Left lobe of liver (tissue), 2 donors: ENCODE measurements at places on chromosomes 7 and 10.

DNA sequence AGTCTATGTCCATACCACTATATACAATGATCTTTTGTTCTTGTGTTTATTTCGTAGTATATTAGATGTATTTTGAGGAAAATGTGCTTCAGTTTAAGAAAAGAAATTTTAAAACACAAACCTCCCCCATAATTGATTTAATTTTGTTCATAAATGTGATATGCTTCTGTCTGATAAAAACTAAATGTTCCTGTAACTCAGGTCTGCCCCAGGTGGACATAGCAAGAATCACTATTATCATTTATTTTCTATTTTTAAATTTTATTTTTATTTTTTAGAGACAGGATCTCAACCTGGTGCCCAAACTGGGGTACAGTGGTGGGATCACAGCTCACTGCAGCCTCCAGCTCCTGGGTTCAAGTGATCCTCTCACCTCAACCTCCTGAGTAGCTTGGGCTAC is 43.2 kb downstream of the BEND7 start:
- no peak for DNase-seq

DNA sequence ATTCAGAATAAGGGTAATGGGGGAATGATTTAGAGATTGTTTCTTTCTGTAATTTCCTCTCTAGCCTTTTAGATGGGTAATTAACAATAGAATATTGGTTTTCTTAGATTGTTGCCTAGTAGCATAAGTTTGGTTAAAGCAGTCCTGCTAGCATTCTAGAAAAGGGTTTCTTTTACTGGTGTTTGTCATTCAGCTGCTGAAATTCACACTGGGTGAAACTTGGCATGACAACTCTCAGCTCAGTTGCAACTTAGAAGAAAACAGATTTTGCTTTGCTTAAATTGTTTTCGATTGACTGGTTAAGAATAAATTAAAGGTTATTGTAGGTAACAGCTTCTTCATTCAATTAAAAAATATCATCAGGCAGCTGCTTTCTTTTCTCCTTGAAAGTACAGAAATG is 25.1 kb upstream of the PDK4 start:
- no peak for DNase-seq

DNA sequence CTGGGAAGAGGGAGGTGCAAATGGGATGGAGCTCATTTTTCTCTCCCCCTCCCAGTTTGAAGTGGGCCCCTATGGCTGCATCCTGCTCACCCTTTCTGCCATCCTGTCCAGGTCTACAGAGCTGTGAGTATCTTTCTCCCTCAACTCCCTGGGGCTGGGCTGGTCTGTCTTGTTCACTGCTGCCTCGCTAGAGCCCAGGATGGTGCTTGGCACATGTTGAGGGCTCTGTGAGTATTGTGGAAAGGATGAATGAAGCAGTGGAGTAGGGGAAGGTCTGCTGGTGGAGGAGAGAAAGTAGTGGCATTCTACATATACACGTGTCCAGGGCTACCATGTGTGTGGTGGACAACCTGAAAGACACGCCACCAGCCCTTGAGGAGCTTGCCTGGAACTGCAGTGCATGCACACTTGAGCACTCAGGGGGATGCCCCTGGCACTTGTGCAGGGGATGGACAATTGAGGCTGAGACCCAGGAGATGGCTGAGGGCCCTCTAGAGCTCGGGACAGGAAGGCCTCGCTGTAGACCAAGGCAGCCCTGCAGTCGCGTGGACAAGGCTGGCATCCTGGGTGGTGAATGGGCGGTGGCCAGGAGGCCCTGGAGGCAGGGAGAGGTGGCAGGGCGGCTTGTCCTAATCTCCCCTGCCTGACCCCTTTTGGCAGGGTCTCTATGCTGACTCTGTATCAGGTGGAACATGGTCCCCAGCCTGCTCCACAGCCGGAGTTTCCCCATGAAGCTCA is 52.3 kb upstream of the AQP1 start:
- no peak for DNase-seq

GRCh38 chr7:132882714-132883428 is 199.0 kb downstream of the CHCHD3 start:
- DNase-seq: no peak

- DNase-seq: no peak
Observed at GRCh38 chr10:13453896-13454295, 74.9 kb downstream of the BEND7 start.

GRCh38 chr10:95569368-95569767 is 8.2 kb upstream of the SORBS1 start:
- no peak for DNase-seq

GRCh38 chr7:117322741-117323304 is at the start of gene WNT2:
Gene WNT2, minus strand, starts transcription at chr7:117323058. Its CDS starts 69 bp downstream, at chr7:117322989.
- no peak for DNase-seq

DNA sequence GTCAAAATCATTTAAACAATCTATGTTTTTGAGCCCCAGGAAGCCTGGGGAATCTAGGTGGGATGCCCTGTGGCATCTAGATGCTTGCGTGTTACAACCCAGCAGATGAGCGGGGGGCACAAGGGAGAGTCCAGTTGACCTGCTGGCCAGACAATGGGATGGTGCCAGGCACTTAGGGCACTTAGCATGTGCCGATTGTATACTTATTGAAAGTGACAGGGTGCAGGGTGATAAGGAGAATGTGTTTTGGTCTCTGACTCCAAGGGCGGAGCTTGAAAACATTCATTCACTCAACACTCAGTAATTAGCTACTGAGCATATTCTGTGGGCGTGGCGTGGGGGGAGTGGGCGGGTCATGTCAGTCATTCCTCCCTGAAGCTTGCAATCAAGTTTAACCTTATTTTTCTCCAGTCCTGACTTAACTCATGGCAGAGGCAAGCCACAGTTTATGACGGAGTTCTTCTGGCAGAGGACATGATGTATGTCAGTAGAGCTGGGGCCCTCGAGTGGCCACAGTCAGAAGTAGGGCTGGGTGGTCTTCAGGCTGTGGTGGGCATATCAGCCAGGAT is 115.1 kb downstream of the PRKCQ start:
- DNase-seq: no peak
